Fibroblast of skin of abdomen (primary cell): ENCODE measurements at places on chromosomes 1 and 21.

- no peak for DNase-seq
Measured at GRCh38 chr1:160542303-160542945, 19.4 kb upstream of the SLAMF6 start.

GRCh38 chr21:46118316-46119143 is 20.6 kb downstream of the COL6A2 start:
- DNase-seq, result no peak

GRCh38 chr1:110190282-110190929 is 19.7 kb upstream of the KCNC4 start:
- DNase-seq, result no peak

- no peak for DNase-seq
Measured at GRCh38 chr1:86826856-86827255, 87.1 kb downstream of the SELENOF start.
